ENCODE measurements at places on chromosomes 7 and 10.

DNA sequence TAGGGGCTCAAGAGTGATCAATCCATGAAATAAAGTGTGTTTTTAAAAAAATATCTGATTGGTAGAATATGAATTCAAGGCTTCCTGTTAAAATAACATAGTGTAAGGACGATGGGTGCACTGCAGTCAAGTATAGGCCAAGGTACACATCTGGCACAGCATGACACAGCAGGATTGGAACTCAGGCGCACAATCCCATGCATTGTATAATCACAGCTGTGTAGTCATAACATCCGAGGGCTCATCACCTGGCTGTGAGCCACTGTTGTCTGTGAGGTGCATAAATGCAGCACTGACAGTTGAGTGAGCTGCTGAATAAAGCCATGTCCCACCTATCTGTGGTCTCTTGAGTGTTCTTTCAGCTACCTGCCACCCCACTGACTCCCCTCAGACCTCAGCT, 142.3 kb upstream of the HPS1 start:
- DNase-seq: no peak

- no peak for DNase-seq
These were observed 324.1 kb downstream of the PHF14 start for GRCh38 chr7:11297764-11298163.

- DNase-seq: no peak
These were observed 2.1 kb upstream of the SSC4D start for GRCh38 chr7:76411626-76412025.

DNA sequence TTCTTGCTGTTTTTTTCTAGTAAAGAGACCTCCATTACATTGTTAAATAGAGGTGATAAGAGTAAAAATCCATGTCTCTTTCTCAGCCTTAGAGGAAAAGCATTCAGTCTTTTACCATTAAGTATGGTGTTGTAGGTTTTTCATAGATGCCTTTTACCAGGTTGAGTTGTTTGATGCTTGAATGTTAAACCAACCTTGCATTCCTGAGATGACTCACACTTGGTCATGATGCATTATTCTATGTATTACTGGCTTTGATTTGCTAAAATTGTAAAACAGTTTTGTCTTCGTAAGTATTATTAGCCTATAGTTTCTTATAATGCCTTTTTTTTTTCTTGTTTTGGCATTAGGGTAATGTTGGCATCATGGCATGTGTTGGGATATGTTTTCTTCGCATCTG, 90.0 kb downstream of the ANKRD61 start:
- DNase-seq: no peak

GRCh38 chr10:133466683-133467275, 13.0 kb downstream of the SCART1 start:
- DNase-seq: no peak

DNA sequence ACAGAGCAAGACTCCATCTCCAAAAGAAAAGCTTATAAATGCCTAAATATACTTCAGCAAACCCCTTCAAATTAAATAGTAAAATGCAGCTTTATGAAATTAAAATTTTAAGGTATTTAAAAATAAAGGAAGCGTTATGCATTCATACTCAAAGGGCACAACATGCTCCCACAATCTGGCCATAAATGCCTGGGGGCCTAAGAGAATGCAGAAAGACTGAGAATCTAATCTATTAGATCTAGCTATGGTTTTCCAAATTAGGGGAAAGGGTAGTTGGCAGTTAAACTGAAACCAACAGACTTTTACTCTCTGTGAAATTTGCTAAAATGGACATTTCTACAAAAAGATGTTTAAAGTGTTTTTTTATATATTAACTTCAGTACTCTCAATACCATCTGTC, 40.6 kb downstream of the SORBS1 start:
- no peak for DNase-seq

- no peak for DNase-seq
These were observed 1.9 kb downstream of the CYP26A1 start for GRCh38 chr10:93075369-93076221.

- no peak for DNase-seq
These were observed 139.8 kb upstream of the AOAH start for GRCh38 chr7:36863901-36864701.

DNA sequence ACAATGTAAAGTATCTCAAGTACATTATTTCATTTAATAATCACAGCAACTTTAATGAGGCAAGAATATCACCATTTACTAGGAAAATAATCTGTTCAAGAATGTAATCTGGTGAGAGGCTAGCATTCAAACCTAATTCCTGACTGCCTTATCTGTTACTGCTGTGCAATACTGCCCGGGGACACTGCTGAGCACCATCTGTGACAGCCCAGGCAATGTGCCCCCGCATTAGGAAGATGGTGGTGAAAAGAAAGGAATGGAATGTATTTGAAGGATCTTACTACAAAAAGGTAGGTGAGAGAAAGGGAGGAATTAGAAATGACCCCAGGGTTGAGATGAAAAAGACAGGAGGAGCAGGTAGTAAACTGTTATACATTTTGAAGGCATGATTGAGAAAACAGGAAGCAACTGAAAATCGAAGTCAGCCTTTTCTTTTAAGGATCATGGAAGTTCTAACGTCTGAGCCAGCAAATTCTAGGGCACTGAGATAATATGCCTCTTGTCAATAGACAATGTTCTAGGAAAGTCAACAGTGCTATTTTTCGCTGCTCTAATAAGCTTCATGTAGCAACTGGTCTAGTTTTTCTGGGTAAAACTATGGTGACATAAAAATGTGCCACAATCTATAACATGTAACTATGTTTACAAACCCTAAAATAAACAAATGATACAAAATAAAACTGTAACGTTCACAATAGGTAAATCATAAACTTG, 90.4 kb downstream of the ETV1 start:
- no peak for DNase-seq

DNA sequence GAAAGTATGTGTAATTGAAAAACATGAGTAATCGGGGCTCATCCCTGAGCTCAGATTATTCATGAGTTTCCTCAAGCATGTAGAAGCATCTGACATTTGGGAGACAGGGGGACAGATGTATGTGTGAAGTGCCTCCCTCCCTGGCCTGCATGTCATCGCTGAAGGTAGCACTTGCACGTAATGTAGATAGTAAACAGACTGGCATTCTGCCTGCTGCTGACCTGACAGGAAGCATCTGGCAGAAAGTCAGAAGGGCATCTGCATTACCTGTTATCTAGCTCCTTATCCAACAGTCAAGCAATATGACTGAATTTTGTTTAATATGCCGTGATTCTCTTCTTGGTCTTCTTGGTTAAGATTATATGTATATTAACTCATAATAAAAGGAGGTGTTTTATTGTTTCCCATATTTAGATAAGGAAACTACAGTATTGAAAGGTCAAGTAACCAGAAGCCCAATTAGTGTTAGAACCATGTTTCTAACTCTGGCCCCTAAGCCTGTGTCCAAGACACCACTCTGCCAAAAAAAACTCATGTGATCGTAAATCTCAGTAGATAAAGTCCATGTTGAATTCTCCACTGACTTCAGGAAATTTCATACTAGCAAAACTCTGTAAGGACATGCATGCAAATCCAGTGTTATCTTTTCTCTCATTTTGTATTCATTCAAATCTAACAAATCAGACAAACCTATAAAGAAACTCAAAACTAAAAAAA, 918.1 kb upstream of the MBL2 start:
- no peak for DNase-seq

- no peak for DNase-seq
These were observed 549.2 kb upstream of the SEMA3D start for GRCh38 chr7:85736085-85736484.

DNA sequence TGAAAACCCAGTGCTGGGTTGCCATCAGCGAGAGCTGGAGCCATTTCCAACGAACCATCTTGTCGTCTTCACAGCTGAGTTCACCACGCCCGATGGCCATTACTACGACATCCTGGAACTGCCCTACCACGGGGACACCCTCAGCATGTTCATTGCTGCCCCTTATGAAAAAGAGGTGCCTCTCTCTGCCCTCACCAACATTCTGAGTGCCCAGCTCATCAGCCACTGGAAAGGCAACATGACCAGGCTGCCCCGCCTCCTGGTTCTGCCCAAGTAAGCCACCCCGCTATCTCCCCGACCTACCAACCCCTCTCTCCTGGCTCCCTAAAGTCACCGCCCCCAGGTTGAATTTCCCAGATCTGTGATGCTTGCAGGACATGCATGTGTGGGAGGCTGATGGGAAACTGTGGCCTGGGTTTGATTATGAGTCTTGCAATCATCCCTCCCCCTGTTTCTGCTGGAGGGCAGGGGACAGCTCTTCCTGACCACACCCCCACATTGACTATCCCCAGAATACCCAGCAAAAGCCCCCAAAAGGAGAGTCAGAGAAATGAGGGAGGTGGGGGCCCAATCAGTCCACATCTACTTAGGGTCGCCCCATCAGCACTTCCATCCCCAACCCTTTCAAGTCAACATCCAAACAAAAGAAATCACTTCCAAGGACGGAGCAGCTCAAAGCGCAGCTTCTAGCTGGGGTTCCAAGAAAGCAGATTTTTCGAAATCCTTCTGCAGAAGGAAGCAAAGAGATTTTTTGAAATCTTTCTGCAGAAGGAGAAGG, 6.9 kb downstream of the SERPINE1 start:
- DNase-seq: no peak

DNA sequence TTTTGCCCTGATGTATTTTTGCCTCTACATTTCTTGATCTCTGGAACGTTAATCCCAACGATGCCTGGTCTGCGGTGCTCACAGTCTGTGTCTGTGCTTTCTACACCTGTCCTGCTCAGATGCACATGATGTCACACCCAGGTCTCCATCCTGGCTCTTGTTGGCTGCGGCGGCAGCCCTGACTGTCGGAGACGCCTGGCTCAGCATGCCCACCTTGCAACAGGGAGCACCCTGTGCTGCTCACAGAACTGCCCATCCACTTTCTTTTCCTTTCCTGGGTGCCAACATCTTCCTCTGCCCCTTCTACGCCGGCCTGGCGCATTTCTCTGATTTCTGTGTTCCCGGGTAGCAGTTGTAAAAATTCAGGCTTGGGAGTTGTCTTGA, 106.2 kb downstream of the CUX1 start:
- DNase-seq: no peak

DNA sequence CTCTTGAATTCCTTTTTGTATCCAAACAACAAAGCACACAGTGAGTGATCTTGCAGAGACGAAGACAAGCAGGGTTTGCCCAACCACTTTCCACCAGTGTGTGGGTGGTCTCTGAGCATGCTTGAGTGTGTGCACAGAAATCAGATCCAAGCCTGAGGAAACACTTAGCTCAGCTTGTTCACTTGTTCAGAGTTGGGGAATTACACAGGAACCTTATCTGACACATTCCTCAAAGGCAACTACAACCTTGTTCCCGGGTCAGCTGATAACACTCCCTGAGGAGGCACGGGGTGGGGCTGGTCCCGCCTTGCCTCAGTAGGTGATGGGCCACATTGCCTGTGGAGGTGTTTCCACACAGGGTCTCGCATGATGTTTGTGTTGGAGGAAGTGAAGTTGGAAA, 216.9 kb downstream of the DYNC1I1 start:
- no peak for DNase-seq

DNA sequence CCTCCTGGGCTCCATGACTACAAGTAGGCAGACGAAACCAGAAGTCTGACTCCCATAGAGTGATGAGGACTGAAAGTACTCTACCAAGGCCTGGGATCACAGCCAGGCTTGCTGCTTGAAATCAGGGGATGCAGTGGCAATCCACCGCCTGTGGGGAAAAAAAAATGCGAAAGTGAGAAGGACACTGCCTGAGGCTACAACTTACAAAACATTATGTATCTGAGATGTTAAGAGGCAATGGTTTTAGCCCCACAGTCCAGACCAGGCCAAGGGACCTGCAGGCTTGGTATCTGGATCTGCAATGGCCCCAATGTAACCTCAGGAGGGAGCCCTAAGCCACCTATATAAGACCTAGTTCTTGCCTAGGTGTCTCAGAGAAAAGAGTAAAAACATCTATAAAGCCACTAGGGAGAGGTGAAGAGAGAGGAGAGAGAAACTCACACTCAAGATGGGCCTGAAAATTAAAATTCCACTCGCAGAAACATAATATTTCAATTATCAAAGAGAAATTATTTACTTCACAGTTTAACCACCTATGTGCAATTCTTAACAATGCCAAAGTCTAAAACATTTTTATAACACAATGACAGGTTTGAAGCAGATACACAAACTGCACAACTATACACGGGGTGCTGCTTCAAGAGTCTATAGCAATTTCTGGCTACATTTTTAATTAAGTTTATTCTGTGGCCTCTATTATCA, 13.9 kb downstream of the DNAJC1 start:
- DNase-seq: no peak

DNA sequence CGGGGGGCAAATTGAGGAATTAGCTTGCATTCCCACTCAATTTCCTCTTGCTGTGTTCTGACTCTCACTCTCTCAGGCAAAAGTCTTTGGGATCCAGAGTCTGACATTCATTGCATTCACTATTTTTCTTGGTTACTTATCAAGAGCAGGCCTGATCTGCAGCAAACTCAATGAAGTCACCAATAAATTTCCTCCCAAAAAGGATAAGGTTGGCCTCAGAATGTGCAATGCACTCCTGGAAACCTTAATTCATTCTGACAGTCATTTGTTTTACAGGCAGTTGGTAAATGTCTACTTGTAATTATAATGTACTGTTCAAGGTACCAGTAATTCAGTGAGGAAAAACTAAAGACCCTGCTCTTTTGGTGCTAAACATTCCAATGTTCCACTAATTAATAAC, 6.3 kb upstream of the DGKI start:
- no peak for DNase-seq

DNA sequence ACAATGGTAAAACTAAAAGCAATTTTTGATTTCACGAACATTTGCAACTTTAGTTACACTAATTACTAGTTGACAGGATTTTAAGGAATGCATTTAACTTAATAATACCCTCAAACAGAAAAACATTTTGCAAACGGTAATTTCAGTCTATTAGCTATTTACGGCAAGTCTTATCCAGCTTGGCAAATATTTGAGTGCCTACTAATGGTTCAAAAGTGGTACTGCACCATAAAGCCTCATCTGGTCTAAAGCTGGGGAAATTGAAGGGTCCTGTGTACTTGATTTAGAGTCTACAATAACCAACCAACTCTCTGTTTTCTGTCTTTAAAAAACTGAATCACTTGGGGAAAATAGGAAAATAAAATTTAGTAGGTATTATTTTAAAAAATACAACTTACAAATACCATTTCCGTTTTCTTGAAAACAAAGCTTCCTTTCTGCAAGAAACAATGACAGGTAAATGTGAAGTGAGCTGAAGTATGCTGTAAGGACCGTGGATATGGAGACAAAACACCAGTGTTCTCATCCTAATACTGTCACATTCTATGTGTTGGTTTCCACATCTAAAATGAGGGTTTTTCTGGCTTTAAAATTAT, 142.3 kb downstream of the VPS50 start:
- no peak for DNase-seq

Data from activated CD4-positive, alpha-beta T cell treated with anti-CD3 and anti-CD28 coated beads, Interleukin-2, amount 50 U/mL, for 24 hours (primary cell).